ENCODE measurements at places on chromosomes 4 and X.

DNA sequence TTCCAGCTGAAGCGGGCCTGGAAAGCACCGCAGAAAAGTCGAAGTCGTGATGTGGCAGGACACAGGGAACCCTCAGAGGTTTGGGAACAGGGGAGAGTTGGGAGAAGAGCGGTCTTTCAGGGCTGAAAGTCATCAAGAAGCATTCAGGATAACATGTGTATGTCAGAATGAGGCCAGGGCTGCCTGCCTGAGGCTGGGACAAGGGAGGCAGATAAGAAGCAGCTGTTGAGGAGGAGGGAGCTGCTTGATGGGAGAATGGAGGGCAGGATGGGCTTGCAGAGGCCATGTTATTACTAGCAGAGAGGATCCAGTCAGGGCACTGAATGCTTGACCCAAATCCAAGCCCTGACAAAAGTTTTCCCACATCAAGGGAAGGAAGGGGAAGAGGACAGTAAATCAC is 132.0 kb downstream of the ATG4A start:
- DNase-seq, result no peak

DNA sequence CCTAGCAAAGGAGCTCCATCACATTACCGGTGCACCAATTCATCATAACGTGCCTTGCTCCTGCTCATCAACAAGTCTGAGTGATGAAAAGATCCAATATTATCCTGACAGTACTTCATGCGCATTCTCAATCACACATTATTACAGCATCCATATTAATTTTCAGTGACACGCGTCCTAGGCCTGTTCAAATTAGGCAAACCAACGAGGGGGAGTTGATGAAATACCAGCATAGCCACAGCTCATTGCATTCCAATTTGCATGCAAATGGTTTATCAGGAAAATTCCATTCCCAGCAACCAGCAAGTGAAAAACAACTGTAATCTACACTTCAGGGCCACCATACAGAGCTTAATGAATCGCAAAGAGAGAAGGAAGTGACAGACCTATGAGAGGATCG is 236.9 kb downstream of the DCLK2 start:
- no peak for DNase-seq

DNA sequence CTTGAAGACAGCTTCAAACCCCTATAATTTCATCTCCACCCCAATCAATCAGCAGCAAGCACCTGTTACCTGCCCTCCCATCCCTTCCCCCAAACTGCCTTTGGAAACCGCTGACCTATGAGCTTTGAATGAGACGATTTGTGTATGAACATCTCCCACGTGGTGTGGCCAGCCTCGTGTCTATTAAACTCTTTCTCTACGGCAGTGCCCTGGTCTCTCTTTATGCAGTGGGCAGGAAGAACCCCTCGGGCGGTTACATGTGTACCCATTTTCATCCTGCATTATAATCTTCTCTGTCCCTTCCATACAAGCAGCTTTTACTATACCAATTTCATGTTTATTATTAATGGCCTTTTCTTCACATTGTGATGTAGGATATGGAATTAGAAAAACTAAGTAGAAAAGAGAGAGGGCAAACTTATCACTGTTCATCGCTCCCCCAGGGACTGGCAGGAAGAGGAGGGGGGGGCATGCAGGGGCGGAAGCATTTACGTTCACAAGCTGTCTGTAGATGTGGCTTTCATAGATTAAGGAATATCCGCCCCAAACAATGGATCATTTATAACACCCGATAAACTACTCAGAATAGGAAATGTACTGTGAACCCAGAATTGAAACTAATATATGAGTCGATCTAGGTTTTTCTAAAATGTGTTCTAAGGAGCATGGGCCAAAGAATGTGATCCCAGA is 95.5 kb upstream of the ZNF518B start:
- no peak for DNase-seq

- DNase-seq, result no peak
These were observed 217.8 kb downstream of the MID1IP1 start for GRCh38 chrX:39019056-39019455.

GRCh38 chrX:48902776-48903175 is 5.0 kb downstream of the PQBP1 start:
- no peak for DNase-seq

DNA sequence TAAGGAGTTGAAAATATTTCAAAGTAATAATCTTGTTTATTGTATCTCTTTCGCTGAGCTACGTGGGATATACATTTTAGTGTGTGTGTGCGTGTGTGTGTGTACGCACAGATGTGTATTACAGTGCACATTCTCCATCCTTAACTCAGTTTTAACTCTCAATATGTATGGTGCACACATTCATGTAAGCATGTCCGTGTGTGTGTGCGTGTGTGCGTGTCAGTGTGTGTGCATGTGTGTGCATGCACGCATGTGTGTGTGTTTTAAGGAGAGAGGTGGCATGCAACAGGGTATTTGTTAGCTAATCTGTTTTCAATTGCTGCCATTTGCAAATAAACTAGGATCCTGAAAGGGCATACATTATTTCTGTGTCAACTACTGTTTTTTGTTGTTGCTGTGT is 264.9 kb upstream of the CXorf51A start:
- DNase-seq, result no peak

DNA sequence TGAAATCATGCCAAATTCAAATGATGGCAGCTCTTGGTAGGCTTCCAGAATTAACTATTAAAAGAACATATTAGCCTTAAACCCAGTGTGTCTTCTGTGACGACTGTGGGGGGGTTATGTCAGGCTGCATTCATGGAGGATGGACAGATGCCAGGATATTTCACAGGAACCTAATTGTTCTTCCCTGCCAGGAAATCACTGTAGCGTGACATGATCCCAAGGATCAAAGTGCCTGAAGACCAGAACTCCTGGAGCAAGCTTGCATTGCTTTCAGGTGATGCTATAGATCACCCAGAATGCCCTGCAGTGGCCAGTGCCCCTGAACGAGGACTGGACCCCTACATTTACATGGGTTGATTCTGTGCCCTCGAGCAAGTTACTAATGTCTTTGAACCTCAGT is 1093.0 kb upstream of the TENM3 start:
- DNase-seq, result no peak

DNA sequence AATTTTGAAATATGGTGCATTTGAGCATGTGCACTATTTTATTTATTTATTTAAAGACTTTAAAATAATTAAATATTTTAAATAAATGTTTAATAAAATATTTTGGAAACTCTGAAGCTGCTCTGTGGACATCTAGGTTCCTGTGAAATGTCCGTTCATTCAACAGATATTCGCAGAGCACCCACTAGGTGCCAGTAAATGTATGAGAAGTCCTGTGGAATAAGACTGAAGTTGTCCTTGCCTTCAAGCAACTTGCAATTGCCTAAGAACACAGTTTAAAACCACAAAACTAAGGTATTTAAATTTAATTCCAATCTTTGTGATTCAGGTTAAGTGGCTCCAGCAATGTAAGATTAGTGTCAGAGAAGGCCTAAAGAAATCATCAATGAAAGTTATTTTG is 306.7 kb downstream of the GBA3 start:
- no peak for DNase-seq

DNA sequence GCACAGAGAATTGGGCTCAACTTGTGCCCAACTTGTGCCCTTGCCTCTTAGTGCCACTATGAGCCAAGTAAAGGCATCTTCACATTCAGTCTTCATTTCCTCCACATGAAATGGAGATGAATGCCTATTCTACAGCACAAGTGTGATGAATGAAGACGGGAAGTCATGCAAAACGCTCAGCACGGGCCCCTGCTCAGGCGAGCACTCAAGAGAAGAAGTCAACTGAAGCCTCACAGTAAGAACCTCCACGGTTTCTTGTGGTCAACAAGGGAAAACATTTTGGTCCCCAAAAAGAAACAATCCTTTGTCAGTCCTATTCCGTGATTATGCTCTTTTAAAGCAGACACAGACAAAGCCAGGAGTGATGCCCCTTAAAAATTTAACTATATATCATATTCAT is 87.0 kb downstream of the IRF2 start:
- DNase-seq, result no peak

GRCh38 chr4:143313521-143313920 is 23.2 kb upstream of the GAB1 start:
- no peak for DNase-seq

DNA sequence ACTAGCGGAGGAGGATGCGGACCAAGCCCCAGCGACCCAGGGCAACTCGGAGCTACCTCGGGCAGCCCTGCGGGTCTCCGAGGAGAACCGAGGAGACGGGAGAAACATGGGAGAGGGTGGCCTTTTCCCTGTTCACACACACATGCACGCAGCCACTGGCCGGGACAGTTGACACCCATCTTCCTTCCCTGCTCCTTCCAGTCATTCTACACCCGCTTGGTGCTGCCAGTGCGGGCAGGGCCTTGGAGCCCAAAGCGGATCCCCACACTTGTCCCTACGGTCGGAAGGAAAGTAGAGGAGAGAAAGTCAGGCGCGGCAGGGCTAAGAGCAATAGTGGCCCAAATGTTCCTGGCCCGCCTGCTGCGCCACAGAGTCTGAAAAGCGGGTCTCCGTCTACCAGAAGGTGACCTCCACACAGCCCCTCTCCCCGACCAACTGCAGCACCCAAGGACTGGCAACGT is 1.1 kb upstream of the PPP3CA start:
- DNase-seq, result no peak

GRCh38 chrX:16552546-16552945 is 97.4 kb upstream of the S100G start:
- no peak for DNase-seq

- peak; percentile 81 for DNase-seq
These were observed 777 bp upstream of the EOLA2 start for GRCh38 chrX:149938881-149939654.

DNA sequence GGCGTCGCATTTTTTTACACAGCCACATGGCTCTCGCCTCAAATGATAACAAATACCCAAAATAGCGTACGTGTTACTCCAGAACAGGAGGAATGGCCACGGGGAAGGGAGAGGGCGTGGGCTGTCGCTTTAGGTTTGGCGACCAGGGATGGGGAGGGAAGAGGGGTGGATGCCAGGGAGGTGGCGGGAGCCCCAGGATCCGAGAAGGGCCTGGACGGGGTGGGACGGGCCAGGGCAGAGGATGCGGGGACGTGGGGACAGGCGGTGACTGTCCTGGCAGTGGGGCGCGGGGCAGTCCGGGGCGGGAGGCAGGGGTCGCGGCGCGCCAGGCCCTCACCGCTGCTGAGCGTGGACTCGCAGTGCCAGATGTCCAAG is 631 bp downstream of the TMEM47 start:
- DNase-seq, result no peak

GRCh38 chr4:163353054-163353453 is 9.4 kb downstream of the NPY5R start:
- no peak for DNase-seq

DNA sequence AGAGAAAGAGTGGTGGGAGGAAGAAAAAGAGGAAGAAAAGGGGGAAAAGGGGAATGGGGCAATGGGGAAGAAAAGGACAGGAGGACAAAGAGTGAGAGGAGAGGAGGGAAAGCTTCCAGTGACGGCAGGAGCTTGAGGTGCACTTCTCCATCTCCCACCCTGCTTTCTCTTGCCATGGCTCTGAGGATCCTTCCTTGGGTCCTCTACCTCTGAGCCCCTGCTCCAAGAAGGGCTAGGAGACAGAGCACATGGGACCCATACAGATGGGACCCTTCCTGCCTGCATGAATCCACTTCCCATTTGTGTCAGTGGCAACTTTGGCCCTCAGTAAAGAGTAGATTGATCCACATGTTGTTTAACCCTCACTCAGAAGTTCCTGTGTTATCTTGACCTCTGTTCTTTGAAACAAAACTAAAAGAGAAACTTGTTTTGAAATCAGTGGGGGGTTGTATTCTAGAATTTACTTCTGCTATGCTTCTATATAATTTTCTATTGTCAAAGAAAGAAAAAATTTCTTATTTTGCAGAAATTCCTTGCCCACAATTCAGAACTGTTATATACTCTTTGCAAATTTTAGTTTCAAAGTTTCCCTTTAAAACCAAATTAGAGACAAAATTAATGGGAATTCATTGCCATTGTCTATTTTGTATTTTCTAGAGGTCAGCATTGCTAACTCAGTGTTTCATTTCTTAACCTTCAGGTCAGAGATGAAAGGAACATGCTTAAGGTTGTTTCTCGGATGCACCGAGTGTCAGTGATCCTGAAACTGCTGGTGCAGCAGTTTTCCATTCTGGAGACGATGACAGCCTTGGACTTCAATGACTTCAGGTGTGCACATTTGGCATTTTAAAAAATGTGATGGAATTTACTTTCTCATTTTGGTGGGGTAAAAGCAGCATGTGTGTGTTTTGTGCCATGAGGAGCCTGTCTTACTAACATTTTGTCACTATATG is 5.0 kb downstream of the TDO2 start:
- DNase-seq, result no peak

- no peak for DNase-seq
These were observed 166.6 kb upstream of the RAPGEF2 start for GRCh38 chr4:158936238-158936637.

DNA sequence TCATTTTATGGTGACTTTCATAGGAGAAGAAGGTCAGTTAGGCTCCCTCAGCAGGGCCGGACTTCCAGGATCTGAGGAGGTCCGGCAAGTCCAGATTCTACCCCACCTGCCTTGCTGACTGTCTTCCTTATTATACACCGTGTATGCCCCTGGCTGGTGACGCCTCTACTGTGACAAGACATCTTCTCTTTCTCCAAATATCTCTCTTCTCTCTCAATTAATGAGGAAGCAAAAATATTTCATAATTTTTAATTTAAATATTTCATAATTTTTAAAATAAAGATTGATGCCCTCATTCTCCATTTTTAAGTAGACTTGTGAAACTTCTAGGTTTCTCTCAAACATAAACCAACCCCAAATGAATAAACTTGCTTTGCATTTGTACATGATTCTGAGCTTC is 202.5 kb downstream of the NSUN7 start:
- DNase-seq, result no peak

GRCh38 chrX:9955506-9955905 is 11.7 kb upstream of the CLDN34 start:
- DNase-seq, result no peak

- DNase-seq, result no peak
These were observed 34.2 kb upstream of the FAT1 start for GRCh38 chr4:186757696-186758355.

DNA sequence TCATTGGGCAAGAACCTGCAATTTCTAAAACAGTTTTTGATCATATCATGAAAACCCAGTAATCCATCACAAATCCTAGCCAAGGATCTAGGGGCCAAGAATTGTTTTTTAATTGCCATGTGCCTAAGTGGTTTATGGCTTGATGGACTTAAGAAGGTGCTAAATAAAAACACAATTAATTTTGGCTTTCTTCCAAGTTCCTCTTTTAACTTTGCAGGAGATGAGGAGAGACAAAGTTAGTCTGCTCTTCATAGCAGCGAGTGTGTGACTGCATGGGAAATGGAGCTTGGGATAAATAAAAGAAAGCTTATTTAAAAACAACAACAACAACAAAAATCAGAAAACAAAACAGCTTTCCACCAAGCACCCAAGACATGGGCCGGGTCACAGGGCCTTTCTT is 41.4 kb downstream of the ARHGEF9 start:
- DNase-seq, result no peak

GRCh38 chrX:103124284-103124683 is 31.3 kb upstream of the NXF3 start:
- DNase-seq, result no peak

DNA sequence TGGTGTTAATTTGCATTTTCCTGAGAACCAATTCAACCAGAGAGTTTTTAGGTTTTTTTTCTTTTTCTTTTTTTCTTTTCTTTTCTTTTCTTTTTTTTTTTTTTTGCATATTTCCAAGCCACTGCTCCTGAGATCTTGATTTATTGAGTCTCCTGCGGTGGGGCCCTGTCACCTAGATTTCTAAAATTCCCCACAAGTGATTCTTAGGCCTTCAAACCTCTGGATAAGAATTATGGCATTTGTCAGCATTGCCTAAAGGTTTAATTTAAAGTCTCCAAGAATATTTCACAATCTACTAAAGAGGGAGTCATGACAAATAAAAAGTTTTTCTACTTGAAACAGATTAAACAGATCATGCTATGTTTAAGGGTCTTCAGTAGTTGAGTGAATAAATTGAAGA is 84.9 kb downstream of the GAB1 start:
- DNase-seq, result no peak

All from stimulated activated CD8-positive, alpha-beta memory T cell treated with anti-CD3 and anti-CD28 coated beads, Interleukin-4, amount 100 ng/mL, for 4 hours (primary cell).